ENCODE measurements at places on chromosomes 6 and 20.

- DNase-seq, result no peak
These were observed 132.3 kb downstream of the PDE7B start for GRCh38 chr6:135983718-135984343.

- no peak for DNase-seq
These were observed 4.2 kb upstream of the RSPO3 start for GRCh38 chr6:127114214-127114760.

GRCh38 chr6:7324520-7324919, 11.5 kb upstream of the SSR1 start:
- peak; percentile 92 for DNase-seq

- no peak for DNase-seq
These were observed 38.5 kb upstream of the PTPRK start for GRCh38 chr6:128558924-128559323.

DNA sequence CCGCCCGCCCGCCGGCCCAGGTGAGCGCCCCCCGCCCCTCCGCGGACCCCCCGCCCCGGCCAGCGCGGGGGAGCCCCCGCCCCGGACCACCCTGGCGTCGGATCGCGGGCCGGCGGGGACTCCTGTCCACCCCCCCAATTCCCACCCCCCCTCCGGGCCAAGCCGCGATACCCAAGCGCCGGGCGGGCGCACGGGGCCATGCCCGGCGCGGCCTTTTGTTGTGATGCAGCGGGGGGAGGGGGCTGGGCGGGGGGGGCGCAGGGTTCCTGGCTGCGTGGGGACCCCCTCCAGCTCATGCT, 245 bp downstream of the SRC start:
- DNase-seq, result no peak

DNA sequence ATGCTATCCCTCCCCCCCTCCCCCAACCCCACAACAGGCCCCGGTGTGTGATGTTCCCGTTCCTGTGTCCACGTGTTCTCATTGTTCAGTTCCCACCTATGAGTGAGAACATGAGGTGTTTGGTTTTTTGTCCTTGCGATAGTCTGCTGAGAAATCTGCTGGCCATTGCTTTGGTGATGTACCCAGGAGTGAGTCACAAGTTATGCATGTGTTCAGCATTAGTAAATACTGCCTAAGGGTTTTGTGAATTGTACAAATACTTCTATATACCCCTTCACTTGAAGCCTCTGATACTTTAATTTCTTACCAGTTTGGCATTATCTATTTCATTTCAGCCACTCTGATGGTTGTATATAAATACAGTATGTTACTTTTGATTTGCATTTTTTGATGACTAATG, 711.3 kb upstream of the GJE1 start:
- no peak for DNase-seq

- no peak for DNase-seq
These were observed 548.9 kb downstream of the QKI start for GRCh38 chr6:163963205-163964120.

GRCh38 chr6:113411011-113411410, 446.1 kb upstream of the MARCKS start:
- peak; percentile 20 for DNase-seq

DNA sequence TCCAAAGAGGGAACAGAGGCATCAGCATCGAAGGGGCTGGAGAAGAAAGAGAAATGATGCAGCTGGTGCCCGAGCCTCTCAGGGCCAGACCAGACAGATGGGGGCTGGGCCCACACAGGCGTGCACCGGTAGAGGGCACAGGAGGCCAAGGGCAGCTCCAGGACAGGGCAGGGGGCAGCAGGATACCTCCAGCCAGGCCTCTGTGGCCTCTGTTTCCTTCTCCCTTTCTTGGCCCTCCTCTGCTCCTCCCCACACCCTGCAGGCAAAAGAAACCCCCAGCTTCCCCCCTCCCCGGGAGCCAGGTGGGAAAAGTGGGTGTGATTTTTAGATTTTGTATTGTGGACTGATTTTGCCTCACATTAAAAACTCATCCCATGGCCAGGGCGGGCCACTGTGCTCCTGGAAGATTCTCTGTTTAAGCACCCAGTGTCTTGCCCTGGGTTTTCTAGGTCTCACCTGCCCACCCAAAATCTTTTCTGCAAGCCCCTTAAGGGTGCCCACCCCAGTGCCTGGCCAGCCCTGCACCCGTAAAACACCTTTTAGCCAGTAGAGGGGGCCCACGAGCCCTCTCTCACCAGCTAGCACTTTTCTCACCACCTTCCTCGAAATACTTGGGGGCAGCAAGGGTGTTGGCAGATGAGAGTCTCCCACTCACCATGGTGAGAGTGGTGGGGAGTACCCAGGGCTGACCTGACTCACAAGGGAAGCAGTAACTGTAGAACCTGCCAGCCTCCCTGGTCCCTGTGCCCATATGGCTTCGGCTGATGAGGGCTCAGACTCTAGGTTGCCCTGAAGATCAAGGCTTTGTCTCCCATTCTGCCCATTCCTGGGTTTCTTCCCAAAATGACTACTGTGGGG, 35.7 kb upstream of the ID1 start:
- DNase-seq, result no peak

GRCh38 chr20:36847009-36847709, 28.8 kb upstream of the TLDC2 start:
- DNase-seq, result no peak

- no peak for DNase-seq
These were observed 8.1 kb upstream of the GUCA1A start for GRCh38 chr6:42165016-42165415.

DNA sequence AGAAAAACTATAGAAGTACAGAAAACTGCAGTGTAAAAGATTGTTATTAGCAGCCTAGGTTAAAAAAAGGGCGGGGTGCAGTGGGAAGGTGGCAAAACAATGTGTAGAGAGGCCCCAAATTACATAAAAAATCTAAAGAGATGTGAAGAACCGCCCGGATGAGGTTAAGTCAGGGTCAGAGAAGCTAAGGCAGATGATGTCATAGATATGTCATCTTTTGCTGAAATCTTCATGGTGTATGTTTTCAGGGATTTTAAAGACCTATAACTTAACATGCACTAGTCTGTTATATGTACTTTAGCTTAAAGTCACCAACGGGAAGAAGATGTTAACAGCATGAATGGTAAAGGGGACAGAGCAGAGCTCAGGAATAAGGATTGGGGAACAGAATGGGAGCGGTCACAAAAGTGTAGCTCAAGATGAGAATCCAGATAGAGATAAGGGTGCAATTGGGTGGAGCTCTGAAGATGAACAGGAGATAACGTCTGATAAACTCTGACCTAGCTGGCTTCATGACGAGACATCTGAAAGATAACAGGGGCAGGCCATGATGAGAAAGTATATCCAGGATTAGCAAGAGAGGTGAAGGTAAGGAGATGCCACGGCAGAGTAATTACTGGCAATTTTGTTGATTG, 83.4 kb downstream of the TFAP2A start:
- no peak for DNase-seq

GRCh38 chr20:34089655-34090345, 22.2 kb downstream of the EIF2S2 start:
- no peak for DNase-seq

- DNase-seq, result no peak
These were observed 71.6 kb upstream of the CD93 start for GRCh38 chr20:23157734-23158133.

DNA sequence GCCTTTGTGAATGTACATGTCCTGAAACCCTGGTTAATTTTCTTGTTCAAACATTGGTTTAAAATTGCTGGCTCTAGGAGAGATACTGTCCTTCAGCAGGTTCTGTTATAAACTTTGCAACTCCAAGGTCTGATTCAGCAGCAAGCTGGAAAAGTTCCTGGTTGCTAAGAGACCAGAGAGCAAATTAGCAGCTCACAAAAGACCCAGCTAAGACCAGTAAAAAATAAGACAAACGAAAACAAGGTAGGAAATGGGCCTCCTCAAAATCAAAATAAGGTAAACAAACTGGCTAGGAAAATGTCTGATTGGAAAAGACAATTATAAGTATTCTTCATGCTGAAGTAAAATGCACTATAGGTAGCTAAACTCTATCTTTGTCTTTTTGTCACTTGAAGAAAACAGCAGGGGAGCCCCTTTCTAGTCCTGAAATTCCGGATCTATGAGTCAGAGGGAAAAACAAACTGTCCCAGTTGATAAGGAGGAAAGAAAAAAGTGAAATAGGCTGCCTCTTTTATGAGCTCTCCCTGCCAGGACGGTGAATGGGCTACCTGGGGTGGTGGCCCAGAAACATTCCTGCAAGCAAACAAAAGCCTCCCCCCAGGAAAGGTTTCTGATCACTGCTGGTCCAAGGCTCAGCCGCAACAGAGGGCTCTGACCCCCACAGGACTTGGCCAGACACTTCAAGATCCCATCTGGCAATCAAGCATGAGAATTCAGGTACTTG, 41.6 kb downstream of the UNC5CL start:
- no peak for DNase-seq

DNA sequence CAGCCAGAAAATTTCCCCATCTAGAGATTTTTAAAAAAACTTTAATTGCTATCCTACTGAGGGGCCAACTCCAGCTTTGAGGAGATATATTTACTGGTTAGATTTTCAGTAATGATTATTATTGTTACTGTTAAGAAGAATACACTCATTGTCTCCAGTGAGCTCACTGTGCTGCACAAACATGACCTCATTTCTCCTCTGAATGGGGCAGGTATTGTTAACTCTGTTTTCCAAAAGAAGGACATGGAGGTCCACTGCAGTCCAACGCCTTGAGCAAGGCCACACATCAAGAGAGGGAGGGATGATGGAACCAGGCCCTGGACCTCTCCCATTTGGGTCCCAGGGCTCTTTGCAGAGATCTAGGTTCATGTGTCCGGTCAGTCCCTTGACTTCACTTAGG, 13.9 kb upstream of the SCUBE3 start:
- DNase-seq, result no peak

GRCh38 chr6:33452496-33452895, 1.9 kb upstream of the ZBTB9 start:
- no peak for DNase-seq

DNA sequence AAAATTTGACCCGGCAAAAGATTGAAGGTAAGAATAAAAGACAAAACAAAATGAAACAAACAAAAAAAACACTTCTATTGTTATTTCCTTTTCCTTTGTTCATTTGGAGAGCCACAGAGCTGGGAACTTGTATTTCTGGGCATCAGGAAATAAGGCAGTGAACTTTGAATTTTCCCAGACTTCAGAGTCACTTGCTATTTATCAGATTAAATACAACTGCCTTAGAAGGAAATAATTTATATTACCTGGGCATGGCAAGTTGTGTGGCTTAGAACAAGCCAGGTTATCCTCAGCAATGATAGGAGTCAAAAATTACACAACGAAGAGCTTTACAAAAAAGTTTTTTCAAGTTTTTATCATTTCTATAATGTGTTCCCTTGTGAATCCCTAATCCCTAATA, 20.2 kb upstream of the MRAP2 start:
- no peak for DNase-seq

DNA sequence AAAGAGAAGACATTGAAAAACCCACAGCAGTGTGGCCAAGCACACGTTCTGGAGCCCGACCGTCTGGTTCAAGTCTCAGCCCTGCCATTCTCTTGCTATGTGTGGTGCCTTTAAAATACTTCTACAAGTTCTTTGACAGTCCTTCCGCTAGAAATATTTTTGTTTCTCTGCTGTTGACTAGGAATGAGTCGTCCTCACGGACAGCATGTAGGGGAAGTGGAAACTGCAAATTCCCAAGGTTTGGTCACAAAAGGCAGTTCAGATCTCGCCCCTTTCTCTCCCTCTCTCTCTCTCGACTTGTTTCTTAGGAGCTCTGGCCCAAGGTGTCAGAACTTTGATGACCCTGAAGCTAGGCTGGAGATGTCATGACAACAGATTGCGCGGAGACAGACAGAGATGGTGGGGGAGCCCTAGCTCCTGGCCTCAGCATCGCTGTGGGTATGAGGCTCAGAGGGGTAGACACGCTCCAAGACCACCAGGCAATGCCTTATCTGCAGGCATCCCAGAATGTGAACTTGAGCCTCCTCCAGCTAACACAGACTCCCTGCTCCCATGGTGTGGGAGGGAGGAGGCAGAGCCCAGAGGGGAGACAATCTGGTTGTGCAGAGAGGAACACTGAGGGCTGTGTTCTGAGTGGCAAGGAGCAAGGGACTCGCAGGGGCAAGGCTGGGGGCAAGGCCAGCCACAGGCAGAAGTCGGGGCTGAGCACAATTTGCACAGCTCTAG, 368.9 kb upstream of the SULF2 start:
- DNase-seq, result no peak

- no peak for DNase-seq
These were observed 10.1 kb downstream of the PPP1R3G start for GRCh38 chr6:5095236-5095635.

GRCh38 chr6:99613409-99613704, 6.7 kb downstream of the PRDM13 start:
- DNase-seq, result no peak

DNA sequence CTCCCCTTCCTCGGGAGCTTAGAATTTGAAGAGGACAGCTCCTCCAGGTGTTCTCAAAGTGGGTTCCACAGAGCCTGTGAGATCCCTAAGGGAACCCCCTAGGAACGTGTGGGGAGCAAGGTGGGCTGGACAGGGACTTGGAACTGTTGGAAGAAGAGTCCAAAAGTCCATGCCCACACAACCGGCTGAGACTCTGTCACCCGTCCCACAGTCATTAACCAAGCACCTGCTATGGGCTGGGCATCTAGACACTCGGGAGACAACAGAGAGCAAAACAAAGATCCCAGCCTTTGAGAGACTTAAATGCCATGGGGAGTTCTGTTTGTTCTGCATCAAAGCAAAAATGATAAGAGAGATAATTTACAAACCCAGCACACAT, 51.9 kb upstream of the SAYSD1 start:
- DNase-seq, result no peak

DNA sequence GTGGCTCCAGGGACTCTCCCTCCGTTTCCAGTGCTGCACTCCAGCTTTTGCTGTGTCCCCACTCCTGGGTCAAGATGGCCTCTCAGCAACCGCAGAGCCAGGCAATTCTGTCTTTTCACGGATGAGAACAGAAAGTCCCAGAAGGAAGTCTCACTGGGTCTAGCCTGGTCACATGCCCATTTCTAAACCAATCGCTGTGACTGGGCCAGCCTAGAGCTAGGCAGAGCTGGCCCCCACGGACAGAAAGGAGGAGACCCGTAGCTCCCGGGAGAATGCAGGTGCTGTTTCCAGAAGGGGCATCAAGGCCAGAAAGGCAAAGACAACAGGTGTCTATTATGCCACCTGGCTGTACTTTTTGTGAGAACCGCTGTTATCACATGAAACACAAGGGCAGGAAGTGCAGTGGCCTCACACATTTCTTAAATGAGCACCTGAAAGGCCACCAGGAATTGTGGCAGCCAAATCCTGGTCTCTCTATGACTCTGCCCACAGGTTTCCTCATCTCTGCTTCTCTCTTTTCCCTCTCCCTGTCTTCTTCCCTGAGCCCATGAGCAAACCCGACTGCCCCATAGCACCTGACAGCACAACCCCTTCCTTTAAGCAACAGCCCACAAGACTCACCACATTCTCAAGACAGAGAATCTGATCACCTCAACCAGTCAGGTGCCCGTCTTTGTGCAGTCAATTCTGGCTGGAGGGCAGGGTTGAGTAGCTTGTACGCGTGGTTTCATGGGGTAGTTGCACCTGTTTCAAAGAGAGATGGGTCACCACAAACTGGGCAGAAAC, 37.1 kb upstream of the B4GALT5 start:
- DNase-seq, result no peak
